Immature natural killer cell (primary cell): ENCODE measurements at places on chromosomes 7 and 10.

DNA sequence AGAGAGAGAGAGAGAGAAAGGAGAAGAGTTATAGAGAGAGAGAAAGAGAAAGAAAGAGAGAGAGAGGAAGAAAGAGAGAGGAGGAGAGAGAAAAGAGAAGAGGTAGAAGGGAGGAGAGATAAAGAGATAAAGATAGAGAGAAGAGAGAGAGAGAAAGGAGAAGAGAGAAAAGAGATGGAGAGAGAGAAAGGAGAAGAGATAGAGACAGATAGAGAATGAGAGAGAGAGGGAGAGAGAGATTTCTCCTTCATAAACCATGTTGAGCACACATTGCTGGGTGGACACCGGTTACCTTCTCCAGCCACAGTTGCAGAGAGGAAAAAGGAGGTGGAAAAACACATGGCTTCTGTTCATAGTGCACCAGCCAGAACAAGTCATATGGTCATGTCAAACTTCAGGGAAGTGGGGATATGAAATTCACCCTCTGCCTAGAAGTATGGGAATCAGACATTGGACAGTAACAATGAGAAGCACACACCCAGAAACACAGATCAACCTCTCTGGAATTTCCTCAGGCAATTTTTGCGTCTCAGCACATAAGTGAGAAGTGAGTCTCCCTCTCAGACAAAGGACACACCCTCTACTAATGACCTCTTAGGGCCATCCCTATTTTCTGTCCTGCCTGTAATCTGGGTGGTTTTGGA lies 172.5 kb upstream of the SVIL start:
- no peak for DNase-seq
- H3K4me1 ChIP-seq, result peaks cover 5% of the 10 kb centered on the region
- H3K27ac ChIP-seq, result no peak overlapping the region

GRCh38 chr7:134293002-134293740 lies 23.6 kb downstream of the SLC35B4 start:
- H3K27me3 ChIP-seq, result peaks cover 2% of the 10 kb centered on the region
- H3K27ac ChIP-seq, result no peak overlapping the region
- H3K4me1 ChIP-seq, result no peaks in the 10 kb centered on the region
- H3K4me3 ChIP-seq, result no peak overlapping the region

DNA sequence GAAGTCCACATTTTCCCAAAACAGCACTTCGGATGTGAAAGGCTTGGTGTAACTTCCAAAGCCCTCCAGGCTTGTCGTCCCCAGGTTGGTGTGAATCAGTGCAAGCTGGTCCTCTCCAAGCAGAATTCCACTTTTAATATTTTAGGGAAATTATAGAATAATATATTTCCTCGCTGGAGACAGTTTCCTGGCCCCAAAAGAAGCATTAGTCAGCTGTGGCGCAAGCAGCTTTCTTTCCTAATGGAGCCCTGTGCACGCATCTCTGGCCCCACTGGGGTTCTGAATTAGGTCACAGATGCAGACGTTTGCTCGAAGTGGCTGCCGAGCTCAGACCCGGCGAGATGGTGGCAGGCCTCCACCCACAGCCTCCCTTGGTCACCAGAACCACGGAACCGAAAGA lies 33.3 kb upstream of the MNX1 start:
- no peak overlapping the region for H3K4me3 ChIP-seq
- H3K27ac ChIP-seq, result no peak overlapping the region
- DNase-seq, result no peak
- H3K4me1 ChIP-seq, result no peaks in the 10 kb centered on the region
- H3K36me3 ChIP-seq, result no peaks in the 10 kb centered on the region

GRCh38 chr7:16604054-16604453 lies 41.5 kb downstream of the ANKMY2 start:
- no peak overlapping the region for H3K27ac ChIP-seq
- no peak for DNase-seq
- H3K4me1 ChIP-seq, result no peaks in the 10 kb centered on the region
- no peaks in the 10 kb centered on the region for H3K27me3 ChIP-seq

GRCh38 chr10:101295261-101295660 lies 58.7 kb upstream of the BTRC start:
- no peak overlapping the region for H3K4me3 ChIP-seq
- no peak for DNase-seq

DNA sequence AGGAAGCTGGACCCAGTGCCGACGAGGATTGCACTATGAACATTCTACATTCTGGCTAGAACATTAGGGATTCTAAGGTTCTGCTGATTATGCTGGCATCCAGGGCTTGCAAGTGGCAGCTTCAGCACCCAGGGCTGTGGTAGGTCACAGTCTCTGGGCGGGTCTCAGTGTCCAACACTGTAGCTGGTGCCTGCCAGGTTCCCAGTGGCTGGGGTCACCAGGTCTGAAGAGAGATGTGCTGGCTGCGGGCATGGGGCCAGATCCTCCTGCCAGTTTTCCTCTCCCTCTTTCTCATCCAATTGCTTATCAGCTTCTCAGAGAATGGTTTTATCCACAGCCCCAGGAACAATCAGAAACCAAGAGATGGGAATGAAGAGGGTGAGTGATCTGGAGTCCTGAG lies at the start of gene PTTG1IP2:
Gene PTTG1IP2 (plus strand): TSS at position 86 of the 400 bp plus-strand sequence. CDS start 148 bp downstream, at position 234.
- H3K4me3 ChIP-seq, result no peak within 1 kb of the TSS
- peaks cover 2% of the 10 kb centered on the region for H3K27me3 ChIP-seq

DNA sequence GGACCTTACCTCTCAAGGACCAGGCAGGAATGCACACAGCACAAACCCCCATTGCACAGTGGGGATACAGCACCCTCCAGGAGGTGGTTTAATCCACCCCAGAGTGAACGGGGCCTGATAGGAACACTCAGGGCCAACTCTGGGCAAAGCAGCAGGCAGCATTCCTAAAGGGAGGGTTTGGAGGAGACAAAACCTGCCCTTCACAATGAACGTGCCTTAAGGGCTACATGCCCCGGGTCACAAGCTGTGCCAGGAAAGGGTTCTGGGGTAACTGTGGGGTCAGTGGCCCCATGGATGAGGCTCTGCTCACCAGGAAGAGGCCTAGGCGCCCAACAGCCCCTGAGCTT lies 1.1 kb downstream of the GPRIN2 start:
- no peaks in the 10 kb centered on the region for H3K36me3 ChIP-seq
- H3K4me1 ChIP-seq, result peaks cover 2% of the 10 kb centered on the region

- peaks cover 4% of the 10 kb centered on the region for H3K27me3 ChIP-seq
- H3K27ac ChIP-seq, result no peak overlapping the region
- H3K4me1 ChIP-seq, result no peaks in the 10 kb centered on the region
- H3K36me3 ChIP-seq, result no peaks in the 10 kb centered on the region
- no peak for DNase-seq
Observed at GRCh38 chr10:23556727-23557440, 118.0 kb downstream of the OTUD1 start.

- no peak for DNase-seq
- peaks cover 4% of the 10 kb centered on the region for H3K4me1 ChIP-seq
- no peaks in the 10 kb centered on the region for H3K27me3 ChIP-seq
- peaks cover 26% of the 10 kb centered on the region for H3K36me3 ChIP-seq
- H3K27ac ChIP-seq, result peak overlapping the region; percentile 77
Observed at GRCh38 chr7:99631295-99632109, 14.8 kb downstream of the ZSCAN25 start.

- DNase-seq, result peak; percentile 45
- H3K4me3 ChIP-seq, result peak overlapping the region; percentile 62
- H3K27me3 ChIP-seq, result peaks cover 15% of the 10 kb centered on the region
- peaks cover 31% of the 10 kb centered on the region for H3K36me3 ChIP-seq
- peaks cover 97% of the 10 kb centered on the region for H3K4me1 ChIP-seq
Observed at GRCh38 chr10:96655461-96656197, 64.7 kb downstream of the PIK3AP1 start.

- H3K27ac ChIP-seq, result no peak overlapping the region
- no peaks in the 10 kb centered on the region for H3K36me3 ChIP-seq
- H3K4me1 ChIP-seq, result no peaks in the 10 kb centered on the region
- DNase-seq, result no peak
- H3K27me3 ChIP-seq, result peaks cover 11% of the 10 kb centered on the region
Observed at GRCh38 chr10:10849306-10849705, 168.4 kb upstream of the CELF2 start.

DNA sequence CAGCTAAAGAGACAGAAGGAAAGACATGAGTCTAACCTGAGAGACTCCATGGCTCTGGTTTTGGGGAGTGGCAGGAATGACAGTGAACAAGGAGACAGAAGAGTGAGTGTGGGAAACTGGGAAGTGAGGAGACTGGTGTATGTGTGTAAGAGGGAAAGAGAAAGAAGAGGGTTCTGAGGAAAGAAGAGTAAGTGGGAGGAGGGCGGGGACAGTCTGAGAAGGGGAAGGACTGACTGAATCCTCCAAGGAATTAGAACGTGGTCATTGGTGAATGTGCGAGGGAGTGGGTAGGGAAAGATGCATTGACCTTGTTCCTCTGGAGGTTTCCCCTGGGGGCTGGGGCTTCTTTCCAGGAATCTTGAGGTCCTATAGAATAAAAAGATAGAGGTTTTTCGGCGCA lies 26.6 kb downstream of the WNT8B start:
- H3K4me3 ChIP-seq, result no peak overlapping the region
- H3K36me3 ChIP-seq, result peaks cover 45% of the 10 kb centered on the region
- DNase-seq, result no peak
- H3K27ac ChIP-seq, result no peak overlapping the region
- no peaks in the 10 kb centered on the region for H3K27me3 ChIP-seq

GRCh38 chr7:106736508-106737201 lies 75.7 kb upstream of the CCDC71L start:
- H3K27me3 ChIP-seq, result peaks cover 4% of the 10 kb centered on the region
- H3K36me3 ChIP-seq, result peaks cover 5% of the 10 kb centered on the region
- peak overlapping the region; percentile 15 for H3K27ac ChIP-seq
- H3K4me1 ChIP-seq, result peaks cover 18% of the 10 kb centered on the region

DNA sequence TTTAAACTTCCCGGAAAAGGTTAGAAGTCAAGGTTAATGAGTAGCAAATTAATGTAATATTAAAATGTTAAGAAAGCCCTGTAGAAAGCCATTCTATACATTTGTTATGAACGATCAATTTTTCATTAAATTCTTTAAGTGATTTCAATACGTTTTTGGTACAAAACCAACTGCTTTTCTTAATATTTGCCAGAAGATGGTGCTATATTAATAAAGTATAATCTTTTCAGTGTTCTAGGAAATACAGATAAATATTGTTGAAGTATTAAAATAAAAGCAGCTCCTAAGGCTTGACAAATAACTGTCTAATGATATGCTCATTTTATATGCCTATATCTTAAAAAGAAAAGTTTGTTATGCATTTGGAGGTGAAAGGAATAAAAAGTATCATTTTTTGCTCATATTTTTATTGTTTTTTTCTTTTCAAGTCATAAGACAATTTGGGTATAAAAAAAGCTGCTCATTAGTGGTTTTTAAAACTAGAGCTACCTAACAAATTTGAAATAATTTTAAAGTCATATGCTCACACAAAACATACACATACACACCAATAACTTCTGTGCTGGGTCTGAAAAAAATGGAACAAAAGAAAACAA lies 130.3 kb upstream of the POT1 start:
- no peaks in the 10 kb centered on the region for H3K4me1 ChIP-seq
- H3K27me3 ChIP-seq, result no peaks in the 10 kb centered on the region
- no peaks in the 10 kb centered on the region for H3K36me3 ChIP-seq
- H3K27ac ChIP-seq, result no peak overlapping the region
- no peak for DNase-seq

DNA sequence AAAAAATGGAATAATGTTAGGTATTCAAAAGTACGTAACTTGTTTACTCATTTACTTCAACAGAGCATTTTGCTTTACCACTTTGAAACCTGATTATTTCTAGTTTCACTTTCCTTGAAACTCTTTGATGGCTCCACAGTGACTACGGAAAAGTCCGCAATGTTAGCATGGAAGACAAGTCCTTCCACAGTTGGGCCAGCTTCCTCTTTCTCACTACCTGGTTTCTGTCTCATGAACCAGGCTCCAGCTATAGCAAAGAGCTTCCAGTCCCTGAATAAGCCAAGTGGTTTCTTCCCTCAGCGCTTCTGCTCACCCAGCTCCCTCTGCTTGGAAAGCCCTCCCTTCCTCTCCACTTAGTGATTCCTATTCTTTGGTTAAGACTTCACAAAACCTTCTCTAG lies 44.8 kb upstream of the SLC16A12 start:
- no peaks in the 10 kb centered on the region for H3K4me1 ChIP-seq
- no peak for DNase-seq
- H3K27ac ChIP-seq, result no peak overlapping the region
- H3K4me3 ChIP-seq, result no peak overlapping the region

DNA sequence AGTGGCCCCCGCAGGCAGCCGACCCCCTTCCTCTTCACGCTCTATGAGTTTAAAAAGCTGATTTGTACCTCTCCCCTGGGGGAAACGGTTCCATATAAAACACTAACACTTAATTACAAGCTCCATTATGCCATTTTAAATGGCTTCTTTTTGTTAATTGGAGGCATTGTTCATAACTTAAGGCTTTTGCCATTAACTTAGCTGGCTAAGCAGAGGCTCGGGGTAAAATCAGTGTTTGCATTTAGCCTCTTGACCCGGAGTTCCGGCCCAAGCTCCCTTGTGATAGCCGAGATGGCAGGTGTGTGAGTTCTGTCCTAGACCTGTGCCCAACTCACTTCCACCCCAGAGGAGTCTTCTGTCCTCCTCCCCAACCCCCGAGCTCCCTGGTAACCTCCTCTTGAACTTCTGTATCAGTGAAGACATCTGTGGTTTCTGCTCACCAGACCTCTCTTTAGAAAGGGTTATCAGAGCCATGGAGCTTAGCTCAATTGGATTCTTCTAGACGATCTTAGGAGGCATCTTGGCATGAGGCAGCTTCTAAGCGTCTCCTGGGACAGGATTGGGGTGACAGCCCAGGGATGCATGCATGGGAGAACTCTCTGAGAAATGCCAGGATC lies 34.2 kb upstream of the SH2B2 start:
- DNase-seq, result no peak
- H3K4me1 ChIP-seq, result peaks cover 6% of the 10 kb centered on the region
- H3K27me3 ChIP-seq, result peaks cover 2% of the 10 kb centered on the region
- peaks cover 10% of the 10 kb centered on the region for H3K36me3 ChIP-seq
- no peak overlapping the region for H3K27ac ChIP-seq
